ENCODE measurements at places on chromosomes 2 and 18.

- DNase-seq, result no peak
These were observed 493.7 kb upstream of the TNP1 start for GRCh38 chr2:217353591-217353990.

- DNase-seq, result no peak
These were observed 41.0 kb downstream of the EPB41L5 start for GRCh38 chr2:120053891-120054290.

GRCh38 chr2:221501210-221501882, 70.8 kb downstream of the EPHA4 start:
- DNase-seq, result no peak

DNA sequence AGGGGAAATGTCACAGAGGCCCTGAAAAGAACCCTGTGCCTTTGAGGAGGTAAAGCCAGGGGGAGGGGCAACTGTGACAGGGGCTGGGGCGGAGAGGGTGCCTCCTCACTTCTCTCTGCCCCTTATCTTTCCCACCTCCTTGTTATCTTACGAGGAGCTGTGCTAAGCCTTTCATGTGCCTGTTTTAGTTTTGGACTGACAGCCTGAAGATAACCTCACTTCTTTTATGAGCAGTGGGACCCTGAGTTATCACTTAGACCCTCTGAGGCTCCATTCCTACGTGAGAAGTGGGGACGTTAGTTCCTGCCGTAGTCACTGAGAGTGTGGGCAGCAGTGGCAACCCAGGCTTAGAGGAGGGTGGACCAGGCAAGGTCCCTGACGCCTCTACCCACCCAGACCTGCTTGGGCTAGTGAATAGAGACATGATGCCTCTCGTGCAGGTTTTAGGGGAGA, 39.5 kb upstream of the LBH start:
- DNase-seq, result no peak

- no peak for DNase-seq
These were observed 269.7 kb downstream of the ALPK2 start for GRCh38 chr18:58359218-58359617.

GRCh38 chr2:187475499-187476248, 27.6 kb upstream of the CALCRL start:
- no peak for DNase-seq
